Bronchial epithelial cell (primary cell): ENCODE measurements at places on chromosomes 12 and 14. TPM values are rescaled to one million over a fixed set of nuclear protein-coding genes. Genes with fewer than 3 reads are reported as not detected.

NEUROD4 gene
- not detected in 2 replicates for total RNA-seq

TOMM20L gene
- not detected in 2 replicates for total RNA-seq

CCDC184 gene
- not detected in 2 replicates for total RNA-seq

- DNase-seq, result peak; percentile 15
Measured at GRCh38 chr12:2876431-2877046, 435 bp downstream of the FOXM1 start.
